ENCODE measurements at places on chromosomes 1 and 21.

DNA sequence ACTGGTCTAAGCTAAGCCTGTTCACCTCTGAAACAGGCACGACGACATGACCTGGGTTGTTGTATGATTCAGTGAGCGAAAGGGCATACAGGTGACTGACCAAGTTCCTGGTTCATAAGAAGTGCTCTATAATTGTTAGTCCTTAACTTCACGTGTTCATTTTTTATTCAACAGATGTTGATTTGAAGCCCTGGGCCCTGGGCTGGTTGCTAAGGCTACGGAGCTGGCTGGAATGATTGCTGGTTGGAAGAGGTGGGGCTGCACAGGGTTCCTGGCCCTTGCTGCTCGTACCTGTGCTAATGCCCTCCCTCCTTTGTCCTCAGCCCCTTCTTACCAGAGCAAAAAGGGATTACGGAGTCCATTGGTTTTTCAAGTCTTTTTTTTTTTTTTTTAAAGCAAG is 111.3 kb upstream of the CSF3R start:
- no peak for DNase-seq

- DNase-seq: no peak
Measured at GRCh38 chr1:112696578-112697314, 10.2 kb downstream of the RHOC start.

DNA sequence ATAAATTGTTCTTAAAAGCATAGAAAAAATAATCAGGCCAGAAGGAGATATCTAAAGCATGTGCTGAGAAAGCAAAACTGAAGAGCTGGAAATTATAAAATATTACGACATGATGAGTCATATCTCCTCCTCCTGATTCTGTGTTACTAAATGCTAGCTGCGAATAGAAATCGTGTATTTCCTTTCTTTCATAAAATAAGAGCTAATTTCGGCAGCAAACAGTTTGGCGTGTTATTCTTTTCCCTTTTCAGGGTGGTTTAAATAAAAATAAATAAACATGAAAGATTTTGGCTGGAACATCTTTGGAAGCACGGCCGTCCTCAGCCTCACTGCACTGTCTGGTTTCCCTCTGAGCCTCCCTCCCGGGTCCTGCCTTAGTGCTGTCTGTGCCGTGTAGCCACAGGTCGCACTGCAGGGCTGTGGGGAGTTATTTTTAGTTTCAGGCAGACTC is 56.0 kb downstream of the ADARB1 start:
- no peak for DNase-seq

GRCh38 chr1:212578041-212578440 is 30.5 kb upstream of the ATF3 start:
- no peak for DNase-seq

DNA sequence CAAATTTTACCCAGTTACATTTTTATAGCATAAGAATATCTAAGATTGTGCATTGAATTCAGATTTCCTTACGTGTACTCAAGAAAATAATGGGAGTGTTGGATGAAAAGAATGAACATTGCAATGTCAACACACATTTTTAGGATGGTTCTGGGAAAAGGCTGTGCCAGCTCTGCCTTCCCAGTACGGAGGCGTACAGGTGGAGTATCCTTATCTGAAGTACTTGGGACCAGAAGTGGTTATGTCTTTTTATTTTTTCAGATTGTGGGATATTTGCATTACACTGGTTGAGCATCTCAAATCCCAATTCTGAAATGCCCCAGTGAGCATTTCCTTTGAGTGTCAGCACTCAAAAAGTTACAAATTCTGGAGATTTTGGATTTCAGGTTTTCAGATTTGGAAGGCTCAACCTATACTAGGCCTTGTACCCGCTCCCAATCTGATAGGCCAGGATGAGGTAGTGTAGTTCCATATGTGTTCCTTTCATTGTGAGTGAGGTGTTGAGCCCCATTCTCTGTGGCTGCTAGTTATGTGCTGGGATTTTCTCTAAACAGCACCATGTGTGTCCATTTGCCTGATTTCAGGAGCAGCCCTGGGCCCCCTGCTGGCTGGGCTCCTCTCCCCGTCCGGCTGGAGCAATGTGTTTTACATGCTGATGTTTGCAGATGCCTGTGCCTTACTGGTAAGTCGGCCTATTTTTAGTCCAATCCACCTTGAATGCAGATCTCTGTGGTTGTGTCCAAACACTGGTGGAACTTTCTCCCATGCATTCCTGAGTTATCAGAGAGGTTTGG is 60.8 kb downstream of the SLC37A1 start:
- no peak for DNase-seq

- no peak for DNase-seq
Measured at GRCh38 chr1:9245661-9246060, 11.1 kb downstream of the H6PD start.

GRCh38 chr1:92903765-92904164 is 57.5 kb downstream of the DIPK1A start:
- DNase-seq: no peak
